ENCODE measurements at places on chromosomes 1 and 21. TPM values are rescaled to one million over a fixed set of nuclear protein-coding genes. Genes with fewer than 3 reads are reported as not detected.

The SCP2 gene
- 209 TPM for total RNA-seq

The GPR61 gene
- total RNA-seq = 0.37 TPM

The C1orf210 gene
- total RNA-seq = not detected

The COL16A1 gene
- total RNA-seq = 59.5 TPM

The THBS3 gene
- 33.2 TPM for total RNA-seq

The ADAMTS1 gene
- total RNA-seq = 1,477 TPM
